ENCODE measurements at places on chromosomes 7 and 10. TPM values are rescaled to one million over a fixed set of nuclear protein-coding genes. Genes with fewer than 3 reads are reported as not detected.
A peak's percentile ranks its signal among the peaks of the same experiment; 100 is the strongest.

- H3K4me1 ChIP-seq, result peaks cover 4% of the 10 kb centered on the region
- H3K27ac ChIP-seq, result no peak overlapping the region
- no peak overlapping the region for H3K4me3 ChIP-seq
- no peaks in the 10 kb centered on the region for H3K36me3 ChIP-seq
- H3K27me3 ChIP-seq, result no peaks in the 10 kb centered on the region
- DNase-seq, result no peak
These were observed 90.3 kb downstream of the CPEB3 start for GRCh38 chr10:92200564-92200963.

The STMP1 gene
- 91.1 TPM for polyA plus RNA-seq

The CYP3A4 gene
- polyA plus RNA-seq, result not detected

DNA sequence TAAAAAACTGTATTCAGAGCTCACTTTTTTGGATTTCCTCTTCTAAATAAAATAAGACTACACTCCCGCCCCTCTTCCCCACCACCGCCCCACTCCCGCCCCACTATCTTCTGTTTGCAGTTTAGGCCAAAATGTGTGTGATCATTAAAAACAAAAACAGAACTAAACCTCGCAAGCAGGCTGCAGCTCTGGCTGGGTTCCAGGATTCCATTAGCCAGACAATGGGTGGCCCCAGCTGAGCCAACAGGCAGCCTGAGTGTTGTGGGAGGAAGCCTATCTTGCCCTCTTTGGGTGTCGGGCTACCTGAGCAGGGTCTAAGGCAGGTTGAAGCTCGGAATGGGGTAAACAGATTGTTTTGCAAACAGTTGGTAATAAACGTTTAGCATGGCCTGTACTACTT lies 41.7 kb downstream of the ARL4A start:
- DNase-seq, result peak; percentile 20
- no peaks in the 10 kb centered on the region for H3K36me3 ChIP-seq
- H3K4me1 ChIP-seq, result no peaks in the 10 kb centered on the region
- H3K27me3 ChIP-seq, result no peaks in the 10 kb centered on the region
- H3K4me3 ChIP-seq, result no peak overlapping the region

- no peaks in the 10 kb centered on the region for H3K4me1 ChIP-seq
- H3K27me3 ChIP-seq, result no peaks in the 10 kb centered on the region
- DNase-seq, result no peak
- no peak overlapping the region for H3K4me3 ChIP-seq
- peaks cover 6% of the 10 kb centered on the region for H3K36me3 ChIP-seq
- H3K27ac ChIP-seq, result peak overlapping the region; percentile 50
These were observed 66.4 kb downstream of the HK1 start for GRCh38 chr10:69344591-69345252.

All from cardiac muscle cell (in vitro differentiated cells and primary cell).